Lung (tissue), 17 donors: ENCODE measurements at places on chromosomes 3 and 15. TPM values are rescaled to one million over a fixed set of nuclear protein-coding genes. Genes with fewer than 3 reads are reported as not detected.

- peaks cover 17% of the 10 kb centered on the region for H3K4me1 ChIP-seq
- no peak overlapping the region for H3K4me3 ChIP-seq
- no peaks in the 10 kb centered on the region for H3K27me3 ChIP-seq
- H3K27ac ChIP-seq = no peak overlapping the region
- DNase-seq = no peak
Observed at GRCh38 chr3:54905920-54906319, 21.9 kb downstream of the LRTM1 start.

EFCAB12 gene
- total RNA-seq = 3.8 TPM

GRCh38 chr3:4744405-4745234 lies 234.6 kb upstream of the BHLHE40 start:
- H3K4me3 ChIP-seq = no peak overlapping the region
- DNase-seq = no peak
- no peaks in the 10 kb centered on the region for H3K36me3 ChIP-seq
- no peaks in the 10 kb centered on the region for H3K4me1 ChIP-seq
- no peak overlapping the region for H3K27ac ChIP-seq

ERICH6 gene
- not detected for total RNA-seq

GRCh38 chr3:125440970-125441369 lies 65.8 kb upstream of the ZNF148 start:
- no peak overlapping the region for H3K4me3 ChIP-seq
- H3K4me1 ChIP-seq = no peaks in the 10 kb centered on the region
- peaks cover 2% of the 10 kb centered on the region for H3K36me3 ChIP-seq
- H3K27me3 ChIP-seq = no peaks in the 10 kb centered on the region
- H3K27ac ChIP-seq = no peak overlapping the region

KCNH8 gene
- total RNA-seq = 0.94 TPM

- DNase-seq = no peak
- H3K4me3 ChIP-seq = no peak overlapping the region
Observed at GRCh38 chr15:101033801-101034200, 114.6 kb downstream of the LRRK1 start.

DNA sequence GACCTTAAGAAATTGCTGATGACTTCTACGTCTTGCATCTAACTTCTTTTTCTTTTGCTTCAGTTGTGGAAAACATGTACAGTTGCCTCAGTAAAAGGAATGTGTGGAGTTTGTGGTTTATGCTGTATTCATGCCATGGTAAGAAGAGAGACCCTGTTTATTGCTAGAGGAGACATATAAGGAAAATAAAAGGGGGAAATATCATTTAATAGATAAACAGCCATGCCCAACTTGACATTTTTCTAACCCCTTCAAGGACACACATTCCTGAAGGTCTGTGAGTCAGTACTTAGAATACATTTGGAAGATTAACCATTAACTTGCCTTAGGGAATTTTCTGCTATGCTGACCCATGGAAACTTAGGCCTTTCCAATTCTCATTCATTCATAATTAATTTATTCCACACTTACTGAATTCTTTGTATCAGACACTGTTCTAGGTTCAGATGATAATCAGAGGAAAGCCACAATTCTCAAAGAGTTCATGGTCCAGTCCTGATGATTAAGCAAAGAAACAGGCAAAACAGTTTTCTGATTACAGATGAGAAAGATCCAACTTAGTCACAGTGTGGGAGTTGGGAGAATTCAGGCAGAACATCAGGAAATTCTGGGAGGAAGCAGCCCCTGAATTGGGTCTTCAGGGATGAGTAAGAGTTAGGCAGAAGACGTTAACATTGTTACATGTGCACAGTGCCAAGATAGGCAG lies 329.8 kb upstream of the RASGRP1 start:
- no peak for DNase-seq
- no peaks in the 10 kb centered on the region for H3K27me3 ChIP-seq
- peaks cover 42% of the 10 kb centered on the region for H3K4me1 ChIP-seq
- H3K4me3 ChIP-seq = no peak overlapping the region
- H3K36me3 ChIP-seq = no peaks in the 10 kb centered on the region

DNA sequence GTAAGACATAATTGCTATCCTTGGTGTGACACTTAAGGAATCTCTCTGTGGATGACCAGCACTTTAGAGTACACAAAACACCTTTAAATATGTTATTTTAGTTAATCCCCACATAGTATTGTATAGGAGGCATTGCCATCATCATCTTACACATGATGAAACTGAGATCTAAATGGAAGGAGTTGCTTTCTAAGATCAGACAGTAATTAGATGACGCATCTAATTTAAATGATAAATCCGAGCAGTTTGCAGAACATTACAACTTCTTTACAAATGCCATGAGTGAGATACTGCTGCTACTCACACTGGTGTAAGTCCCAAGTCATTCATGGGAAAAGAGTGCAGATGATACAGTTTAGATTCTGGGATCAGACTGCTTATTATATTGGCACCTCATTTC lies 431.9 kb downstream of the MFSD1 start:
- no peak overlapping the region for H3K4me3 ChIP-seq
- no peaks in the 10 kb centered on the region for H3K36me3 ChIP-seq
- no peak for DNase-seq
- no peaks in the 10 kb centered on the region for H3K4me1 ChIP-seq
- no peaks in the 10 kb centered on the region for H3K27me3 ChIP-seq

DNA sequence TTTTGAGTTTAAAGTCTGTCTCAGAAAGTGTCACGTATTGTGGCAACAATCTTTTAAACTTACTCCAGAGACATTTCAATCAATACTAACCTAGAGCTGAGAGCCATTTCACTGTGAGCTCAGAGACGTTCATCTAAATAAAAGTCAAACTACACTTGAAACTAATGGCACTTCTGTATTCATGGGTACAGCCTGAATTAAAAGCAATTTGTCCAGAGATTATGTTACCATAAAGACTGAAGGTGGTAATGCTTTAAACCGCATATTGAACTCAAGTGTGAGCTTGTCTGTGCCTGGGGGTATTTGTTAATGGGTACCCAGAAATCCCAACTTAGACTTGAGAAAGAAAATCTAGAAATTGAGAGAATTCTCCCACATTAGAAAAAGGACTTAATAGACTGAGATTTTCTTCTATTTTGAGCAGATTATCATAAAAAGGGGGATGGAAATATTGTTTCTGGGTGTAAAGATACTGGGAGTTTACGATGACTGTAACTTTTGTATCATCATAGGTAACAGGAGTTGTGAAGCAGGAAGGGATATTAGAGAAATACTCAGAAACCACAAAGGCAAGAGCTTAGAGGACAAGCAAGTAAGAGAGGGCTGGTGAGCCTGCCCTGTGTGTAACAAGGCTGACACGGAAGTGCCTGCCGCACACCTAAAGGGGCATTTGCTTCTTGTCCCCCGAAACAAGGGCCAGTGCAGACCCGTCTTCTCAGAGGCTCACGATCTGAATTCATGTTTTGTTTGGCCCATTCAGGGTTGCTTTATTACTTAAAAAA lies 36.9 kb downstream of the LRIG1 start:
- no peak overlapping the region for H3K4me3 ChIP-seq
- no peaks in the 10 kb centered on the region for H3K27me3 ChIP-seq
- no peak overlapping the region for H3K27ac ChIP-seq
- DNase-seq = no peak
- H3K4me1 ChIP-seq = no peaks in the 10 kb centered on the region

DNA sequence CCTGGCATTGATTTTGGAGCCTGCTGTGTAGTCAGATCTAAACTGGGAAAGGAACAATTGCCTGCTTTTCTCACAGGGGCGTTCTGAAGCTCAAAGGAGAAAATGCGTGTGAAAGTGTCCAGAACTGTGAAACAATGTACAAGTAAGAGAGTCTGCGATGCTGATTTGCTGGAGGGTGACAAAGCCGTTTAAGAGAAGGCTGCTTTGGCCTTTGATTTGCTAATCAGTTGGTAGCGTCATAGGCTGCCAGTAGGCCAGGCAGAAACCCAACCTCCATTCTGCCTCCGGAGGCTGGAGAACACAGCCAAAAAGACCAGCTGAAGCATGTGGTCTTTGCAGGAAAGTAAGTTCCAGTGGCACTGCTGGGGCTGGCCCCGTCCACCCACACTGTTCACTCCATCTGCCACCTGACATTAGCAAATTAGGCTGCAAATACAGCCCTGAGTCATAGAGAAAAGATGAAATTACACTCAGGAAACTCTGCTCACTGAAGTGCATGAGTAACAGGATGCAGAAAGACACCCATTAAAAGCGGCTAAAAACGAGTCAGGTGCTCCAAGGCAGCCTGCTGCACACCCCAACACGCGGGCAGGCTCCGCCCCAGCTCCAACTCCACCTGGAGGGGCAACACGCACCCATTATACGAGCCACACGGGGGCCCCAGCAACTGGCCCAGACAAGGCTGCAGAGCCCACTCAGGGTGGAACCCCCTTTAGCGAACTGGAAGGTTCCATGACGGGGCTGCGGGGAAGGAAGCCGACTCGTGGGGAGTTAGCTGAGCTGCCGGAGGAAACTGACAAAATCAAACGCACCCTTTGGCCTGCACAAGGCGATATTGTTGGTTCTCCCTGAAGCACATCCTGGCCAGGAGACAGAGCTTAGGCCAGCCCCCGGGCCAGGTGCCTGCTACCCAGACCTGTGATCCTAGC lies 31.6 kb downstream of the ZDHHC19 start:
- no peaks in the 10 kb centered on the region for H3K27me3 ChIP-seq
- DNase-seq = no peak
- H3K4me3 ChIP-seq = no peak overlapping the region
- H3K27ac ChIP-seq = no peak overlapping the region
- peaks cover 4% of the 10 kb centered on the region for H3K4me1 ChIP-seq
